HFF-Myc (cell line): ENCODE measurements at places on chromosomes 16 and 17.

- DNase-seq, result no peak
These were observed 5.0 kb upstream of the SRL start for GRCh38 chr16:4246777-4247459.

DNA sequence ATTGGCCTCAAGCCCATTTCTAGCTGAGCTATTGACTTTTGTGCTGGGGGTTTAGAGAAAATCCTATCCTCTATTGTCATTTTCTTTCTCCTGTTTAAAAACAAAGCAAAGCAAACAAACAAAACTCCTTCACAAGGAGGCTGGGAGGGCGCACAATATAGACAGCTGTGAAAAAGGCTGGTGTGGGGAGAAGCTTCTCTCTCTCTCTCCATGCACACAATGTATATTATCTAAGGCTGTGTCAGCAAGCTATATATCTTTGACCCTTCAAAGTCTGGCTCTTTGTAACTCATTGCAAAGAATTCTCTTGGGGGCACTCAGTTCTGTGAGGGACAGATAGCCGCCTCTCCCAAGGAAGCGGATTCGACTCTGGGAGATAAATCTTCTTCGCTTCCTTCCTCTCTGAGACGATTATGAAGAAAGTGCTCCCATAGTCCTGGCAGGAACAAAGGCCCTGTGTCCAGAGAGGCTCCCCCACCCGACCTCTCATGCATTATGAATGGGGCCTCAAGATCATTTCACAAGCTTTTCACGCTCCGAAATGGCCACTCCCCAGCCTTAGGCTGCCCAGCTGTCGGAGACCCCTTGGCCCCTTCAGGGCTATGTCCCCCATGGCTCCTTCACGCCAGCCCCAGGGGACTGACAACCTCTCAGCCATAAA, 33.2 kb upstream of the MEAK7 start:
- DNase-seq, result no peak

- DNase-seq, result no peak
These were observed 14.7 kb downstream of the TBX2 start for GRCh38 chr17:61414141-61414935.

GRCh38 chr17:76772842-76773525, 35.1 kb downstream of the MFSD11 start:
- peak; percentile 92 for DNase-seq

GRCh38 chr16:89395150-89396142, 94.9 kb downstream of the ANKRD11 start:
- DNase-seq, result peak; percentile 91

- DNase-seq, result no peak
These were observed 53.7 kb upstream of the RCVRN start for GRCh38 chr17:9958586-9959281.

DNA sequence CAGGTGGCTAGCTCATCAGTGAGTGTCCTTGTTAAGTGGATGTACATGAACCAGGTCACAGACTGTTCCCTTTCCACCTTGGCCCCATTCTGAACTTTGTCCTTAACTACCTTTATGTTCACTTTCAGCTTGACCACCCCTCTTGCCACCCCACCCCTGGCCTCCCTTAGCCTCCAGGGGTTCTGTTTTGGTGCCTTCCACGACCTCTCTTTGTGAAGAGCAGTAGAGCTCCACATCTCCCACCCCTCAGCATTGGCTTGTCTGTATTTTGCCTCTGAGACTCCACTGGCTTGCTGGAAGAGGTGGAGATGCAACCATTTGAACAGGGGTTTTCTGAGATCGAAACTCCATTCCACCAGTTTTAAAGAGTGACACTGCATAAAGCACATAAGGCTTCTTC, 123.5 kb downstream of the RGS9 start:
- DNase-seq, result no peak

DNA sequence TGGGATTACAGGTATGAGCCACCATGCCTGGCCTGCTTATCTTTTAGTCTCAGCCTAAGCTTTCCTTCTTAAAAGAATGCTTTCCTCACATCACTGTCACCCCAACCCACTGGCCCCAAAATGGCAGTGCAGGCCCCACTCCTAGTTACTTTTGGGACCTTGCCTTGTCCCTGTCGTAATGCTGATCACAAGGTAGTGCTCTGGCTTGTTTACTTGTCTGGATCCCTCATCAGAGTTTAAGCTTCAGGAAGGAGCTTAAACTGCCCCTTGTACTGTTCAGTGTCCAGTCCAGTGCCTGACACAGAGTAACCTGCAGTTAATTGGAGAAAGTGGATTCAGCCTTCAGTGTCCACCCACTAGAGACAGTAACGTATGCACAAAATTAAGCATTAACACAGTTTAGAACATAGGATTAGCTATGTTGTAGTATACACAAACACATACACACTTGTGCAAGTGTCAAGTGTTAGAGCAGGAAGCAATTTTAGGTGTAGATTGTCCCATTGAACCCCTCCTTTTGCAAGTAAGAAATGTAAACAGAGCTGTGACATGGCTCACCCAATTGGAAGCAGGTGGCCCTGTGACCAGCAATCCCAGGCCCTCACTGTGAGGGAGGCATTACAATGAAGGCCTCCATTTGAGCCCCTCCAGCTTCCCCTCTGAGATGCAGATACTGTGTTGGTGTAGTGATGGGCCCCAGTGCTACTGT, 44.2 kb downstream of the LDHD start:
- no peak for DNase-seq

DNA sequence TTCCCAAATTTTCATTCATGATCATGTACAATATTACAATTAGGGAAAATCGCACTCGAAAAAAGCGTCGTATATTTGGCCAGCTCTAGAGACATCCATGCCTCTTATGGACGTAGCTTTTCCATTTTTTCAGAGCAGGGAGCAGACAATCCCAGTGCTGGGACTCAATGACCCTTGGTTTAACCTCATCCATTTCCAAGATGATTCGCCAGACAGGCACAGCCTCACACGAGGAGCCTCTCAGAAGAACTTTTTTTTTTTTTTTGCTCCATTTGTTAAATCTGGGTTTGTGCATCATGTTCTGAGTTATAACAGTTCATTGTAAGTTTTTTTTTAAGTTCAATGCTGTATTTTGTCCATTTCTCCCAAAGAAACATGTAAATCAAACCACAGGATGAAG, 92.1 kb downstream of the ZDHHC7 start:
- no peak for DNase-seq

DNA sequence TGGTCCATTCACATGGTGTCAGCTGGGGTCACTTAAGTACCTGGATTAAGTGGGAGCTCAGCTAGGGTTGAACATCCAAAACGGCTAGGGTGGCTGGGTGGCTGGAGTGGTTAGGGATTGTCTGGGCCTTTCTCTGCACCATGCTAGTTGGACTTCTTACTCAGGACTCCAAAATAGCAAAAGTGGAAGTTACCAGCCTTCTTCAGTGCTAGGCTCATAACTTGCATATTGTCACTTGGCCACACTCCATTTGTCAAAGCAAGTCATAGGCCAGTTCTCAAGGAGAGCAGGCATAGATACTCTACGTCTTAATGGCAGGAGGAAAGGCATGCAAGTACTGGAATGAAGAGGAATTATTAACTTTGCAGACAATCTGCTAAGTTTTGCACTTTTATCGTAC, 69.7 kb downstream of the ESRP2 start:
- no peak for DNase-seq

GRCh38 chr17:35428229-35428628, 4.1 kb downstream of the SLFN12 start:
- DNase-seq, result no peak

DNA sequence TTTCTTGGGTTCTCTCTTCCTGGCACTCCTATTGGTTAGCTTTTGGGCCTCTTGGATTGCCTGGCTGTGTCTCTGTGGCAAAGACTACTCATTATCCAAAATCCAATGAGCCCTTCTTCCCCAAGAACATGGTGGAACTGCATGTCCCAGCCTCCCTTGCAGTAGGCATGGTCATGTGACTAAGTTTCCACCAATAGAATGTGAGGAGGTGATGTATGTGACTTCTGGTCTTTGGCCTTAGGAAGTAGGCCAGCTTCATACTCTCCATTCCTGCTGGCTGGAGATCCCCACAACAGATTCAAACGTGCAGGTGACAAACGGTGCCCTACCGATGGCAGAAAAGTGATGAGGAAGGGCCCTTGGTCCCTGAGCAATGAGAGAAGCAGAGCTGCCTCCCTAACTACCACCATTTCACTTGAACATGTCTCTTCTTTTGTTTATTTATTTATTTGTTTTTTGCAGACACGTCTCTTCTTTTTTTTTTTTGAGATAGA, 17.3 kb upstream of the SPN start:
- no peak for DNase-seq

DNA sequence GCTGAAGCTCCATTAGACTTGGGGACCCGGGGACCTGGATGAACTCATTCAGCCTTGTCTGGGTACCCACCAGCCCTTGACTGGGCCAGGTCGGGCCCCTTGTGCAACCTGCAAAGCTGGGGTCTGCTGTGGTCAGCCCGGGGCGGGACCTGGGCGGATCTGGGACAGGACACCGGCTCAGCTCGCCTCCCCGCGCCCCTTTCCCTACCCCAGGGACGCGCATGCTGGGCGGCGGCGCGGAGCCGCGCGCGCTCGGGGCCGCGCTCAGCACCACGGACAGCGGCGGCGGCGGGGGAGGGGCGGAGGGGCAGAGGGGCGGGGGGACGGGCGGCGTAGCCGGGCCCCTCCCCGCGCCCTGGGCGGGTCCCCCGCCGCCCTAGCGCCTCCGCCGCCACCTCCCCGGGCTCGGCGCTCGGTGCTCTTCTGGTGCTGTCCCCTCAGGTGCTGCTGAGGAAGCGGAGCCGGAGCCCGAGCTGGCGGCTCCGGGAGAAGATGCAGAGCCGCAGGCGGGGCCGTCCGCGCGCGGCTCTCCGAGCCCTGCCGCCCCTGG, 7.4 kb downstream of the ACD start:
- no peak for DNase-seq

- no peak for DNase-seq
These were observed 30.4 kb downstream of the RAI1 start for GRCh38 chr17:17711641-17712162.

DNA sequence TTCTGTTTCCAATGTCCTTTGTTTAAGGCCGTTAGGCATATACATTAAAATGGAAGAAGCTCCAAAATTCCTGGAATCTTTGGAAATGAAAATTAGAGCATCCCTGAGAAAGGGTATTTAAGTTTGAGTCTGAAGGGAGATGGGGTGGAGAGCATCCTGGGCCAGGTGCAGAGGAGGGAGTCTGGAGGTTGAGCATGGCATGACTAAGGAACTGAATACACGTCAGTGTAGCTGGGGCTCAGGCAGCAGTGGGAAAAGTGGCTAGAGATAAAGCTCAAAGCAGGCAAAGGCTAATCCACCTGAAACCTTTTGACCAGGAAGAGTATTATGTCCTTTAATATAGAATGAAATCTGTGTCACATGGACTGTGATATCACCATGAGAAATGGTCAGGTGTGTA, 669.0 kb upstream of the RBFOX1 start:
- DNase-seq, result no peak

GRCh38 chr16:15434425-15435215, at the start of gene BMERB1:
Gene BMERB1 (plus strand): TSS chr16:15434588. CDS start chr16:15434654, 66 bp downstream.
- no peak for DNase-seq

- DNase-seq, result no peak
These were observed 64.2 kb downstream of the SPECC1 start for GRCh38 chr17:20073055-20073979.

DNA sequence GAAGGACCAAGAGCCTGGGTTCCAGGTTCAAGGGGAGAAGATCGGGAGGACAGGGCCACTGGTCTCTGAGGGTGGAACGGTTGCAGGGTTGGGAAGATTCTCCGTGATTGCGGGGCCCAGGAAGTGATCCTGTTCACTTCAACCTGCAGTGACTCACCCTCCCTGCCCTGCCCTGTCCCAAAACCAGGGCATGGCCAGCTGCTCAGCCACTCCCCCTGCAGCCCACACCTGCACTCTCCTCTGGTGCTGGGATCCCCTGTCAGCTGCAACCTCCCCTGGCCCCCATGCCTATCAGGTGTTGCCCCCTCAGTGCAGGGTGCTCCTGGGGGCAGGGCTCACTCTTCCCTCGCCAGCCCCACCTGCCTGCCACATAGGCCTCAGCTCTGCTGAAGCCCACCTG, 1.1 kb downstream of the RUNDC3A start:
- DNase-seq, result no peak

DNA sequence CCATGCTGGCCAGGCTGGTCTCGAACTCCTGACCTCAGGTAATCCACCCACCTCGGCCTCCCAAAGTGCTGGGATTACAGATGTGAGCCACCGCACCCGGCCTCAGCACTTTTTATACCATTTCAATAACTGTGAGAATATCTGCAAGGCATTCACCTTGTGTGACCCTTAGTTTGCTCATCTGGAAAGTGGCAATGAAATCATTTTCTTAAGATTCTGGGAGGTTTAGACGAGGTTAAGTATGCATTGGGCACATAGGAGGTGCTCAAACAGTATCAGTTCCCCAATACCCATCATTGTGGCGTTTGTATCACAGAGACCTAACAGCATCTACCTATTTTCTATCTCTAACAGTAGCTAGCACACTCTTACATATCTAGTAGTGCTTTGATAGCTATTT, 481.9 kb upstream of the ERCC4 start:
- no peak for DNase-seq

DNA sequence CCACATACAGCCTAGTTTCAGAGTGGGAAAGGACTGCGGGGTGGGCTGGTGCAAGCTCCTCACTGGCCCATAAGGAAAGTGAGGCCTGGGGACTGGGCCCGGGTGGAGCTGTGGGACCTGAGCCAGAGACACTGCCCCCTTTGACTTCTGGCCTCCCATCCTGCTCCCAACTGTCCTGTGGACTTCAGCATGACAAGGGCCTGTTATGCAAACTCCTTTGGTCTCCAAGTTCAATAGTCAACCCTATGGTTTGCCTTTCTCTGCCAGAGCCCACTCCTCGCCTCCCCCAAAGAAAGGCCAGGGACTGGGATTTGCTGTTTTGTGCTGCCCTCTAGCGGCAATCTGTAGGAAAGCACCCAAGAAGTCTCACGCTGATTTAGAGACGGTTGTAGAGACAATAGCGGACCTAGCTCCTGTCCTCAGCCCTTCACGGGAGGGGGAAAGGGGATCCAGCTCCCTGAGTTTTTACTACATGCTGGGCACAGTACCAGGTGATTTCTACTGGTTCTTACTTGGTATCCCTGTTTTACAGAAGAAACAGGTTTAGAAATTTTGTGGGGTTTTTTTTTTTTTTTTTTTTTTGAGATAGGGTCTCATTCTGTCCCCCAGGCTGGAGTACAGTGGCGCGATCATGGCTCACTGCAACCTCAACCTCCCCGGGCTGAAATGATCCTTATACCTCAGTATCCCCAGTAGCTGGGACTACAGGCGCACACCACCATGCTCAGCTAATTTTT, 1.2 kb upstream of the TLCD3B start:
- DNase-seq, result peak; percentile 40

- no peak for DNase-seq
These were observed 41.1 kb downstream of the TNRC6C start for GRCh38 chr17:77999413-78000173.
